ENCODE measurements at places on chromosomes 1 and 21.

DNA sequence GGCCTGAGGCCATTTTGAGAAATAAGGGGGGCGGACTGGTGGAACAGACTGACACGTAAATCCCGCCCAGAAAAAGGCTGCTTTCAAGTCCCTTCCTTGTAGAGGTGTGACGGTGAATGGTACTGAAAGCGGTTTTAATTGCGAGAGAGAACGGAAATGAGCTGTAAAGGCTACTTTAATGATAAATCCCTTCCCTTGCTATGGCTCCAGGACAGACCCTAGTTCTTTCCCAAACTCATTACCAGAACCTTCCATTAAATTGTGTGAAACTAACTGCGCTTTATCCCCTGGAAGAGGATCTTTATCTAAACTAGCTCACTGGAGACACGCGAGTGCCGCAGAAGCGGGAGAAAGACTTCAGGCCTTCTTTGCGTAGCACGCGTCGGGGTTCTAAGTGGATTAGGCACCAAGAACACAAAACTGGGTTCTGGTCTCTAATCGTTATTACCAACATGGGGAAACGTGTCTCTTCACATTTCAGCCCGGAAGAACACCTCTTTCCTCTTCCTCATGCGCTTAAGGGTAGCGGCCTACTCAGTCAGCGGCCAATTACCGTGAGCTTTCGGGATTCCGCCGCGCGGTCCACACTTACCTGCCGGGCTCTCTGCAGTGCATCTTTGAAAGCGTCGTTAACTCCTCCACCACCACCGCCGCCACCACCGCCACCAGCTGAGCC is 441 bp downstream of the FUBP1 start:
- DNase-seq: peak; percentile 40

- no peak for DNase-seq
Measured at GRCh38 chr1:204011426-204011825, 61.5 kb upstream of the SOX13 start.

DNA sequence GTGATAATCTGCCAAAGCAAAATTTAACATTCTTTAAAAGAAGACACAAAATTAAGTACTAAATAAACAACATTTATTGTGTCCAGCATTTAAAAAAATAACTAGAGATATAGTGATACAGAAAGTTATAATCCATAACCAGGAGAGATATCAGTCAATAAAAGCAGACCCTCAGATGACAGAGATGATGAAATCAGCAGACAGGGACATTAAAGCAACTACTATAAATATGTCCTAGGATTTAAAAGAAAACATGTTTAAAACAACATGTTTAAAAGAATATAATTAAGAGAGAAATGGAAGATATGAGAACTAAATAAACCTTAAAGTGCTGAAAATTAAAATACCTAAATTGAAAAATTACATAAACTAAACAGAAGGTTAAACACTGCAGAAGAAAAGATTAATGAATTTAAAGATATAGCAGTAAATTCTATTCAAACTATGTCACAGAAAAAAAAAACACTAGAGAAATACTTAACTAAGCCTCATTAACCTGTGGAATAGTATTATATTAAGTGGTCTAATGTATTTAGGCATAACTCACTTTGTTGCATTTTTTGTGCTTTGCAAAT is 261.2 kb upstream of the NR5A2 start:
- no peak for DNase-seq

DNA sequence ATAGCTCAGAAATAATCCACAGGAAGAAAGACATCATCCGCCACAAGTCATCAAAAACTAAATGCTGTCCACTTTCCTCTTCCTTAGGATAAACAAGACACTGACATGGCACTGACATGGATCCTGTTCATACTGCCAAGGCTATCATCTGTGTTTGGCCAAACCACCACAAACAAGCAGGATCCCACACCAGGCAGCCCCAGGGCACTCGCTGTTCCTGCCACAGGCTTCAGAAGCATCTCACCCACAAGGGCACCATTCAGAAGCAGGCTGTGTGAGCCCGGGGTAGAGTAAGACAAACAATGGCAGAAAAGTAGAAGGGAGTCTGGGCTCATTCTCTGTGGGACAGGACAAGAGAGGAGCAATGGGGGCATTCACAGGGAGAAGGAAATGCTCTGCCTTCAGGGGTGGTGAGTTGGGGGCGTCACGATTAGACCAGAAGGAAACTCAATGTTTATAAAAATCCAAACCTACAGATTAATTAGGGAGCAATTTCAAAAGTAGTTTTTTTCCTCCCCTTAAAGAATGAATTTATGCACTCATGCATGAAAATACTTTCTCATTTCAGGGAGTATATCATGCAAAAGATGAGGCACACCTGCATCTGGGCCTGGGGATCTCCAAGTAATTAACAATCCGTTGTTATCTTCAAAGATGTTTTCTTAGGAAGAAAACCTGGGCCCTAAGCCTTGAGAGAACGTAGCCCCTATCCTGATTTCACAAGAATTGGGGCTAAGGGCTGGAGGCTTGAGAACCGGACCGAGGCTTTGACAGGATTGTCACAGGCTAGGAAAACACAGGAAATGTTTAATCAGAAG is 43.3 kb upstream of the ATP1A1 start:
- DNase-seq: no peak

GRCh38 chr1:93648656-93649055 is 33.0 kb downstream of the BCAR3 start:
- no peak for DNase-seq

- no peak for DNase-seq
Measured at GRCh38 chr1:188372821-188373220, 1544.1 kb downstream of the PLA2G4A start.

DNA sequence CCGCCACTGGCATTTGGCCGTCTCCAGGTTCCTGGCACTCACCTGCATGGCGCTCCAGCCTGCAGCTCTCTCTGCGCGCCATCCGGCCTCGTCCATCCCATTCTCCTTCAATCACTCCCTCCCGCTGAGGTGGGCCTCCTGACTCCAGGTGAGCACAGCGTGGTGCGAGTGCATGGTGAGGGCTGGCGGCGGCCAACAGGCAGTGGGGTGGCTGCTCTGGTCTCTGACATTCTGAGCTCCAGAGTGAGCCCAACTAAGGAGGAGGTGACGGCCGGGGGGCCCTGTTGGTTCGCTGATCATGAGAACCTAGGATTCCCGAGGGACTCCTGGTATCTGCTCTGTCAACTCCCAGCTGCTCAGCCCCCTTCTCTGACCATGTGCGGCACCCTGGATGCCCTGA is 130.4 kb downstream of the AJAP1 start:
- no peak for DNase-seq

DNA sequence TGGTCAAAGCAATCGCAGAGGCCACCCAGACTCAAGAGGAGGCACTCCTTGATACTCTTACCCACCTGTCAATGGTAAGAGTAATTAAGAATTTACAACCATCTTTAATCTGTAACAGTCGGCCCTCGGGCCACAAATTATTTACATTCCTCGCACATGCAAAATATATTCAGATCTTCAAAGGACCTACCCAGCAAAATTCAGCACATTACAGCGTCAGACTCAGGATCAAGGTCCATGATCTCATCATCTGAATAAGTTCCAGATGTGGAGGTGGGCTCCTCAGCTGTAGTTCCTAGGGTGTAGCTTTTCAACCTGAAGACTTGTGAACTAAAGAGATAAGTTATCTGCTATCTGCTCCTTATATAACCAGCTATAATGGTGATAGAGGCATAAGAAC is 17.1 kb upstream of the RNF11 start:
- no peak for DNase-seq

- no peak for DNase-seq
Measured at GRCh38 chr1:160247053-160247452, 15.3 kb downstream of the DCAF8 start.

DNA sequence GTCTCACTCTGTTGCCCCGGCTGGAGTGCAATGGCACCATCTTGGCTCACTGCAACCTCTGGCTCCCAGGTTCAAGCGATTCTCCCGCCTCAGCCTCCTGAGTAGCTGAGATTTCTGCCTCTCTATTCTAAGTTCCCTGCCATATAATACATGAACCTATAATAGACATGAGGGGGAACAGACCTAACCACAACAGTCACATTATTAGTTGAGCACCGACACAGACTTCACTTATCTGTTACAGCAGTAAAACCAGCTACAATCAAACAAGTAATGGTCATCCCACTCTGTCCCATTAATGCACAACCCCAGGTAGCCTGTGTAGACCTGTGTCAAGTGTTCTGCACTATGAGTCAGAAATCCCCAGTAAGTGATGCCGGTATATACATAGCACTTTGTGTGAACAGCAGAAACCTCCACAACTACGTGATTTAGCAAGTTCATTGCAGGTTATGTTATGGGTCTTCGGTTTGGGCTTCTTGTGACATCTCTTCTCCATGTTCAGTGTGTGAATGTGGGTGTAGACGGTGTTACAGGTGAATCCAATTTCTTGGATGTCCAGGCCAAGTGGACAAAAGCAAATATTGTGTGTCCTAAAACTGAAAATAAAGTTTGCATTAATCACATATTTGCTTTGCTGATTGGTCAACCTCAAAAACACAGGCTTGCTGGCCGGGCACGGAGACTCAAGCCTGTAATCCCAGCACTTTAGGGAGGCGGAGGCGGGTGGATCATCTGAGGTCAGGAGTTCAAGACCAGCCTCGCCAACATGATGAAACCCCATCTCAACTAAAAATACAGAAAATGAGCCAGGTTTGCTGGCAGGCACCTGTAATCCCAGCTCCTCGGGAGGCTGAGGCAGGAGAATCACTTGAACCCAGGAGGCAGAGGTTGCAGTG is 3.6 kb downstream of the MMACHC start:
- DNase-seq: no peak

All from GM18507 (cell line).